ENCODE measurements at places on chromosomes 2 and 18. TPM values are rescaled to one million over a fixed set of nuclear protein-coding genes. Genes with fewer than 3 reads are reported as not detected.

DNA sequence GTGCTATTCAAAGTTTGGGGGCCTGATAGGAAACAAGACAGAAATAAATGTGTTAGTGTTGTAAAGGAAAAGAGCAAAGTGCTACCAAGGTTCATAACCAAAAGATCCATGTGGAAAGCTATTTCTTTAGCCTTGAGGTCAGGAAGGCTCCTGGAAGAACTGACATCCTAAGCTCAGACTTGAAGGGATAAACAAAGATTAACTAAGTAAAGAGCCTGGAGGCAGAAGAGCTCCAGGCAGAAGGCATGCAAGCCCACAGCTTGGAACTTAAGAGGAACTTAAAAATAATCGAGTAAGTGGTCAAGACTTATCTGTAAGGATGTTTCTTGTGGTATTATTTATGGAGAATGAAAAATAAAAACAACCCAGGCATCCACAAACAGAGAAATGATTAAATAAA is 245.0 kb upstream of the MGAT5 start:
- H3K4me1 ChIP-seq: no peaks in the 10 kb centered on the region
- H3K4me3 ChIP-seq: no peak overlapping the region

- H3K27me3 ChIP-seq: no peaks in the 10 kb centered on the region
- no peak overlapping the region for H3K27ac ChIP-seq
- DNase-seq: no peak
- H3K4me1 ChIP-seq: peaks cover 6% of the 10 kb centered on the region
- H3K36me3 ChIP-seq: no peaks in the 10 kb centered on the region
- H3K4me3 ChIP-seq: no peak overlapping the region
Measured at GRCh38 chr2:45778720-45779171, 127.3 kb downstream of the PRKCE start.

DNA sequence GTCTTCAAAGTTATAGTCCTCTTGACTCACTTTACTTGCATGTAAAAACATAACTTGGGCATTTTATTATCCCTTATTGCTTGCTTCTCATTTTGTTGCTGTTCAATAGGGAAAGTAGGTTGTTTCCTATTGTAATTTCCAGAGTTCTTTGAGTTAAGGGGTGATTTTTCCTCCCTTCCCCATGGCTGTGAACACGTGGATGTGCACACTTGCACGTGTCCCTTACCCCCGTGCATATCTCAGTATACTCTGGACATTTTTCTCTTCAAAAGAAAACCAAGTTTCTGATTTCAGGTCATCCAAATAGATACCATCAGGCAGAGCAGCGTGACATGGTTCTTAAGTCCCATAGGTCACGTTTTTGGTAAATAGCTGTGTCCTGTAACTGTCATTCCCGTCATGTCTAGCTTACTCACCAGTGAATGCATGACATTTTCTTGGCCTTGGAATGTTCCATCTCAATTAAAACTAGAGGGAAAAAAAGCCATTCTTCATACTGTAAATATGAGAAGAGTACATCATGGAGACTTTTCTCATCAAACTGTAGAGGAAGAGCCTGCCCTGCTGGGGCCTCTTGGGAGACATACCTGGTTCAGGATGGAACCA is 83.3 kb upstream of the KCNE4 start:
- H3K36me3 ChIP-seq: no peaks in the 10 kb centered on the region
- no peaks in the 10 kb centered on the region for H3K27me3 ChIP-seq
- DNase-seq: peak; percentile 31
- no peak overlapping the region for H3K4me3 ChIP-seq
- no peak overlapping the region for H3K27ac ChIP-seq
- H3K4me1 ChIP-seq: peaks cover 11% of the 10 kb centered on the region

DNA sequence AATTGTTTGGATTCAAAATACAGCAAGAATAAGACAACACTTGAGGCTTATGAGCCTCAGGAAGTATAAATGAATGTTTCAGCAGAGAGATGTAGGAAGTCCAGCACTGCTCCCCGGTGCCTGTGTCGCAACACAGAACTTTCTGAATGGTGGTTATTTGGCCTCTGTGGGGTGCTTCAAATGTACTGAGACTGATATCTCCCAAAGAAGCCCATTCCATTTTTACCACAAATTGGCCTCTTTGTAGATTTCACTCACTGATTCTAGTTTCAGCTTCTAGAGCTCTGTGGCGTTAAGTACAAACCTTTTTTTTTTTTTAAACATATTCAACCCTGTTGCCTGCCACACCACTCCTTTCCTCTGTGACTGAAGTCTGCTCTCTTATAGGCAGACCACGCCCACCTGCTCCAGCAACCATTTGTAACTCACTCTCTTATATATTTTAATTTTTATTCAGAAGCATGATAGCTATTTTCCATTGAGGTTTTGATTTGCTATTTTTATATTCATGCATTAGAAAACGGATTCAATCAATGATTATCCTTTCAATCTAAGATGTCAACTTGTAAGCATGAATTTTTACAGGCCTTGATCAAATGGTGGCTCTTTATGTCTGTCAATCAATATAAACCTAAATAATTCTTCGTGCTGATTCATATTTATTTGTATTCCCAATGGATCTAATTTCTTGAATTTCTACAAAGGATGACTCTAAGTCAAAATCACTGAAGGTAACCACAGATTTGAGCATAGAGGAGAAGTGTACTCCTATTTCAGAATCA is 277.1 kb upstream of the CCDC68 start:
- no peak overlapping the region for H3K27ac ChIP-seq
- no peak for DNase-seq
- H3K4me3 ChIP-seq: no peak overlapping the region
- peaks cover 23% of the 10 kb centered on the region for H3K4me1 ChIP-seq

DNA sequence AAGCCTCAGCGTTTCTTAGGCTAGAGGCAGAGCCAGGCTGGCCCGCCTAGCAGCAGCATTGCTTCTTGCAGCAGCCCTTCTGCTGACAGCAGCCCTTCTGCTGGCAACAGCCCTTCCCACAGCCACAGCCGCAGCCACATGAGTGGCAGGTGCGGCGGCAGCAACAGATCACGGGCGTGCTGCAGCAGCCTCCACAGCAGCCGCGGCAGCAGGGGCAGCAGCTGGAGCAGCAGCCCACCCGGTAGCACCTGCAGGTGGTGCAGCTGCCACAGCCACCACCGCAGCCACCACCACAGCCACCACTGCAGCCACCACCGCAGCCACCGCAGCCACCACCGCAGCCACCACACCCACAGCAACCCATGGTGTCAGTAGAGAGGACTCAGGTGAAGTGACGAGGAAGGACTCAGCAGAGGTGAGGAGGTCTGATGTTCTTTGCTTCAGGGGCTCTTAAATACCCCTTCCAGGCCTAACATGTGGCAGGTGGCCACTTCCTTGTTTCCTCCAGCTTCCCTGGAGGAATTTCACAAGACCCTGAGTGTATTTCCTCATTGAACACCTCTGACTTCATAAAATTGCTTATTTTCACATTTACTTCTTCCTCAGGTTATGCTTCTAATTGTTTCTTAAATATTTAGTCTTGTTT is at the start of gene SCYGR6:
TSS of gene SCYGR6 (minus strand) at position 364 of the 646 bp plus-strand sequence. CDS start at position 364, 0 bp downstream.
- no peak for DNase-seq
- H3K27ac ChIP-seq: no peak within 1 kb of the TSS

DNA sequence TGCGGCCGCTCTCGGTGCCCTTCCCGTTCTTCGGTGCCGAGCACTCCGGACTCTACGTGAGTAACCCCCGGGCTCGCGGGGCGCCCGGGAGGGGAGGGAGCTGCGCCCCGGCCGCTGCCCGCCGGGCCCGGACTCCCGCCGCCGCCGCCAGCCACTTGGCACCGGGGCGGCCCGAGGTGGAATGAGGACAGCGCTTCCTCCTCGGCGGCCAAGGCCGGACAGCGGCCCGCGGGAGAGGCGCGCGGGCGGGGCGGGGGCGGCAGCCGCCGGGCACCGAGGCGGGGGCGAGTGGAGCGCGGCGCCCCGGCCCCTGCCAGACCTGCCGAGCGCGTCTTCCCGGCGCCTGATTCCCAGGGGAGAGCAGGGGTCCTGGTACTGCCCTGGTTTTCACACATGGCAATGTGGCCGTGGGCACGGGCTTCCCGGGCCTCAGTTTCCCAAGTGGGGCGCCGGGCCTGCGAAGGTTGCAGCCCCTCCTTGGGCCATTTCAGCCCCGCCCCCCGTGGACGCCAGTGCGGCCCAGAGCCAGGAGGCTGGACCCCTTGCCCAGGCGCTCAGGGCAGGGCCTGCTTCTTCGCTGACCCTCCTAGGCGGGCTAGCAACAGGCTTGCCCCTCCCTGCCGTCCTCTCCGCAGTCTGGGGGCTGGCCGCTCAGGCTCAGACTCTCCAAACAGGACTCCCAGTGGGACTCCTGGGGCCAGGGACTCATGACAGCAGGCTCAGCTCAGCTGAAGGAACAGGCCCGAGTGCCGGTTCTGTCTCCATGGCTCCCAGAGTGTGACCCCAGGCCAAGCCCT is 775 bp downstream of the SNED1 start:
- no peaks in the 10 kb centered on the region for H3K36me3 ChIP-seq
- peak overlapping the region; percentile 72 for H3K4me3 ChIP-seq
- no peak for DNase-seq
- H3K4me1 ChIP-seq: peaks cover 39% of the 10 kb centered on the region
- no peaks in the 10 kb centered on the region for H3K27me3 ChIP-seq
- H3K27ac ChIP-seq: peak overlapping the region; percentile 62

DNA sequence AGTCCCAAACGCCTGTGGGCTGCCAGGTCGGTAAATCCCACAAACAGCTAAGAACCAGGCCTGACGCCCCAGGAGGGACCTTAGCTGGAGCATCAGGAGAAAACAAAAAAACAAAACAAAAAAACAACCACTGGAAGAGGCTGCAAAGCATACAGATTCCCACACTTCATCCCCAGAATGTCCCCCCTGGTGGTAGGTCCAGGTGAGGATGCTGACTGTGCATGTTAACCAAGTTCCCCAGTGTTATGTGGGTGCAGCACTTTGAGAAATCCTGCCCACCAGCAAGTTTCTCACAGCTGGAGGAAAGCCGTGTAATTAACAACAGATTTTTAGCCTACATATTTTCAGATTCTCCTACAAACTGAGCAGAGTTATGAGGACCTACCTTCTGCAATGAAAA is 15.1 kb downstream of the ST3GAL5 start:
- H3K36me3 ChIP-seq: no peaks in the 10 kb centered on the region
- H3K4me3 ChIP-seq: no peak overlapping the region
- H3K27me3 ChIP-seq: no peaks in the 10 kb centered on the region

GRCh38 chr2:241272303-241273209 is 42.9 kb downstream of the HDLBP start:
- H3K4me3 ChIP-seq: peak overlapping the region; percentile 95
- no peaks in the 10 kb centered on the region for H3K27me3 ChIP-seq
- peak; percentile 94 for DNase-seq

DNA sequence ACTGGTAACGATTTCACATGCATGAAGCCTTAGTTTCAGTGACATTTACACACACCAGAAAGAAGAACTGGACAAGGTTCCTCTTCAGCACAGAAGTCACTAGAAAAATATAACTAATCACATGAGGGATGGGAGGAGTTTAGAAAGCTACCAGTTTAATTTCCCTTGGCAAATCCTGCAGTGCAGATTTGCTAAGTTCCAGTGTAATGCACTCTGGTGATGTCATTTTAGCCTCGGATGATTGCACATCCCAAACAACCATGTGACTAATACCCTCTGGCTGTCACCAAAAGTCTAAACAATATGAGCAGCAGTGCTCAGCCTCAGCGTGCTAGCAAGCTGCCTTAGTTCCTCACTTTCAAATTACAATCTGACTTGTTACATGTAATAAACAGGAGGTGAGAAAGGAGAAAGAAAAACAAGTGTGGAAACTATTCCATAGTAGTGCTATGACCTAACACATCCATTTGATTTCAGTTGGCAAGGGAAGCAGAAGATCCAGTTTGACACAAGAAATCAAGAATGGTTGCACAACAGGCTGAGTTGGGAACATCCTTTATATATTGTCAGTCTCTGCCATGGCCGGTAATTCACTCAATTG is 35.3 kb upstream of the PPP1CB start:
- DNase-seq: no peak
- peak overlapping the region; percentile 79 for H3K27ac ChIP-seq
- peaks cover 11% of the 10 kb centered on the region for H3K4me1 ChIP-seq
- H3K27me3 ChIP-seq: no peaks in the 10 kb centered on the region

GRCh38 chr18:24497031-24497754 is 36.8 kb downstream of the HRH4 start:
- no peaks in the 10 kb centered on the region for H3K27me3 ChIP-seq
- H3K36me3 ChIP-seq: no peaks in the 10 kb centered on the region
- no peak overlapping the region for H3K4me3 ChIP-seq
- no peaks in the 10 kb centered on the region for H3K4me1 ChIP-seq
- DNase-seq: no peak
- H3K27ac ChIP-seq: no peak overlapping the region

DNA sequence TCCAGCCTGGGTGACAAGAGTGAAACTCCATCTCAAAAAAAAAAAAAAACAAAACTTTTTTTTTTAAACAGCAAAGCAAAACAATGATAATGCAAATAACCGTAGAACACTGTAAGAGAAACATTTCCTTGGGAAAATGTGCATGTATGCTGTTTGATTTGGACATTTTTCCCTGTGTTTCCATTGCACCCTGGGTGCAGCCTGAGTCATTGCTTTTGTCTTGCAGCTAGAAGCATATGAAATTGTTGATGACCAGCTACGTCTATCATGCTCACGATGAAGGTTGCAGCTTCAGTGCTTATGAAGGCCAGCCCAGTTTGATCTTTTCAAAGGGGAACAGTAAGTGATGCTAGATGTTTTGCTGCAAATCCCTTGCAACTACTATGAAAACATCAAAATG is 41.5 kb downstream of the MOGAT1 start:
- H3K4me3 ChIP-seq: no peak overlapping the region
- no peaks in the 10 kb centered on the region for H3K36me3 ChIP-seq
- no peaks in the 10 kb centered on the region for H3K27me3 ChIP-seq
- peaks cover 34% of the 10 kb centered on the region for H3K4me1 ChIP-seq

GRCh38 chr2:173401716-173402326 is 47.1 kb downstream of the CDCA7 start:
- no peaks in the 10 kb centered on the region for H3K27me3 ChIP-seq
- no peaks in the 10 kb centered on the region for H3K4me1 ChIP-seq
- no peaks in the 10 kb centered on the region for H3K36me3 ChIP-seq
- no peak overlapping the region for H3K27ac ChIP-seq

- H3K27ac ChIP-seq: no peak overlapping the region
- H3K4me3 ChIP-seq: no peak overlapping the region
- no peaks in the 10 kb centered on the region for H3K27me3 ChIP-seq
Measured at GRCh38 chr18:31245820-31246219, 72.1 kb upstream of the DSG1 start.

The LRP2 gene
- total RNA-seq: not detected

The SERPINB12 gene
- total RNA-seq: not detected

The EML6 gene
- 4.6 TPM for total RNA-seq

The NYAP2 gene
- under 0.01 TPM for total RNA-seq

The MRPS5 gene
- total RNA-seq: 31.1 TPM

The PLEKHH2 gene
- total RNA-seq: 20.3 TPM
